ENCODE measurements at places on chromosomes 2 and 18.
A peak's percentile ranks its signal among the peaks of the same experiment; 100 is the strongest.

DNA sequence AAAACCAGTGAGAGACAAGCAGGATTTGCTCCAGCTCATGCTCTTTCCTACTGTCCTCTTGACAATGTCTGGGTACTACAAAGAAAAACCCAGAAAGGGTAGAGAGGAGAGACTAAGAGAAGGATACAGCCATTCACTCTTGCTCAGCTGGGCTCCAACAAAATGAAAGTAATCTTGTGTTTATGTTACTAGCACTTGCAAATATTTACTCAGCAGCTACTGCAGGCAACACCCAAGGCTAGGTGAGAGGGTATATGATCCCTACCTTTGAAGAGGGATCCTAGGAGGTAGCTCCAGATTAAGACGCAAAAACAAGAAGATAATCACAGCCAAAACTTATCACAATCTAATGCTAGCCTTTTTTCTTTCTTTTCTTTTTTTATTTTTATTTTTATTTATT is 329.6 kb upstream of the ACVR2A start:
- DNase-seq, result no peak

DNA sequence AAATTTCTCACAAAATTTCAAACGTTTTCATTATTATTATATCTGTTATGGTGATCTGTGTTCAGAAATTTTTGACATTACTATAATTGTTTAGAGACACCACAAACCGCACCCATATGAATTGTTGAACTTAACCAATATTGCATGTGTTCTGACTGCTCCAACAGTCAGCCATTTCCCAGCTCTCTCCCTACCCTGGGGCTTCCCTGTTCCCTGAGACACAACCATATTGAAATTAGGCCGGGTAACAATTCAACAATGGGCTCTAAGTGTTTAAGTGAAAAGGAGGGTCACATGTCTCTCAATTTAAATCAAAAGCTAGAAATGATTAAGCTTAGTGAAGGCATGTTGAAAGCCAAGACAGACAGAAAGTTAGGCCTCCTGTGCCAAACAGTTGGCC is 424.0 kb downstream of the DSC3 start:
- no peak for DNase-seq

DNA sequence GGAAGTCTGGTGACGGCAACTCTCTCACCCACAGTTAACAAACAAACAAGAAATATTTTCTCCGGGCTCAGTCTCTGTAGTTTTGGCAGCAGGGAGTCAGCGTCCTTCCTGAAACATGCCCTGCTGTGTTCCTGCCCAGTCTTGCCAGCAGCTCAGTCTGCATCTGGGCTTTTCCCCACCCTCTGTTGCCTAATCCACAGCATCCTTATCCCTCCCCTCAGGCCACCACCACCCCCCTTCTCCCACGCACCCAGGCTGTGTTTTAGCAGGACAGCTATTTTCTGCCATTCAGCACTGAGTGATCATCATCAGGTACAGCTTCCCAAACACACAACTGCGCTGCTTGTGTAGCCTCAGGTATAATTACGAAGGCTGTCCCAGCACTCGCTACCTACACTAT is 168.2 kb downstream of the DPP10 start:
- no peak for DNase-seq

DNA sequence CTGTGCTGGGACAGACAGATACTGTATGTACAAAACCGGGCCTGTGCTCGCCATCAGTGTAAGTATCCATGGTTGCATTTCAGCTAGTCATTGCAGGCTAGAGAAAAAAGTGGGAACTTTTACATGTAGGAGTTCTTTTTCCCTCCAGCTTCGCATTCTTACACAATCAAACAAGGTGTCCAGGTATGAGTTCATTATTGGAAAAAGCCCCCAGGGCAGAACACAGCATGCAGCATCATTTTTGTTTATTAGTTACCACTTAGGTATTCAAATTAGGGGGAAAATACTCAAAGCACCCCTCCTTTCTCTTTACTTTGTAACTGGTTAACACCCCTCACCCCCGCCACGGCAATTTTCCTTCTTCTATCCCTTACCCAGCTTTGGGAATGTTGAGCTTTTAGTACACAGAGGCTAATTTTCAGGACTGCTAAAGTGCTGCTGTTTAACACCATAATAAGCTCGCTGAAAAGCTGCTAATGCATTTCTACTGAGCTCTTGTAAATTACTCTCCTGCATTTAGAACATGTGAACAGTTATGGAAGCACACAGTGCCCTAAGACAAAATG is 13.6 kb downstream of the UPP2 start:
- DNase-seq, result no peak

DNA sequence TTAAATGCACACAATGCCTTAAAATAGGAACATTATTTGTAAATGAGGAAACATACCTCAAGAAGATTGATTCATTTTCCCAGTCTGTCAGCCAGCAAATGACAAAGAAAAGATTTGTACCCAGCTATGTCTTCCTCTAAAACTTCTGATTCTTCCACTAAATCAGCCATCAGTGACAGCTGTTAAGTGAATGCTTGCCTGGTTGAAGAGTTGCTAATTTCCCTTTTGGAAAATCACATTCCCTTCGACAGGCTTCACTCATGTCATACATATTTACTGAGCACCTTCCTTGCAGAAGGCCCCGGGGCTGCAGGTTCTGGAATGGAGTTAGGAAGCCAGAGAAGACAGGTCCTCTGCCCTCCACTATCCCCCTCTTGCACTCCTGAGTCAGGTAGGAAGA is 112.0 kb upstream of the SLC66A3 start:
- DNase-seq, result no peak

DNA sequence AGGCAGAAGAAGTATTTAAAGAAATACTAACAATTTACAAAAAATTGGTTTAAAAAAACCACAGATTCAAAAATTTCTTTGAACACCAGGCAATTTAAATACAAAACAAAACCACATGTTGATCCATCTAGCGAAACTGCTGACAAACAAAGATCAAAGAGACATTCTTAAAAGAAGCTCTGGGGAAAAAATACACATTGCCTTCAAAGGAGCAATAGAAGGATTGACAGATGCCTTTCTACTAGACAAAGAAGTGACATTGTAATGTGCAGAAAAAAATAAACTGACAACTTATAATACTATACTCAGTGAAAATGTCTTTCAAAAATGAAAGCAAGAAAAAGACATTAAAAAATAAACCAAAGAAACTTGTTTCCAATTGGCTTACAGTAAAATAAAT is 12.6 kb upstream of the EIF2AK3 start:
- no peak for DNase-seq

GRCh38 chr18:48228301-48228715 is 180.9 kb downstream of the ZBTB7C start:
- peak; percentile 11 for DNase-seq

DNA sequence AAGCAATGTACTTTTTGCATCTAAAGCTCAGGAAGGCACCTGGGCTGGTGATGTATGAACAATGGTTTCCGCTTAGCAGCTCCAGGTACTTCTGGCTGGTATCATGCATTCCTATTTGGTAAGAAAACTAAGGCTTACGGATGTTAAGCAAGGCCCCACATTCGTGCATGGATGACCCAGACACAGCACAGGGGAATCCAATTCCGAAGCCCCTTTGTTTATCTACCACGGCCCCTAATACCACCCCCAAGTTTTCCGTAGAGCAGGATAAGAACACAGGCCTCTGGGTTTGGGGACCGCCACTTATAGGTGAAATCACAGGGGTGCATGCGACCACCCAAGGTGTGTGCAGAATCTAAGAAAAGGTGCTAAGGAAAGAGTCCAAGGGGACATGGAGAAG is 192.1 kb upstream of the ID2 start:
- no peak for DNase-seq

DNA sequence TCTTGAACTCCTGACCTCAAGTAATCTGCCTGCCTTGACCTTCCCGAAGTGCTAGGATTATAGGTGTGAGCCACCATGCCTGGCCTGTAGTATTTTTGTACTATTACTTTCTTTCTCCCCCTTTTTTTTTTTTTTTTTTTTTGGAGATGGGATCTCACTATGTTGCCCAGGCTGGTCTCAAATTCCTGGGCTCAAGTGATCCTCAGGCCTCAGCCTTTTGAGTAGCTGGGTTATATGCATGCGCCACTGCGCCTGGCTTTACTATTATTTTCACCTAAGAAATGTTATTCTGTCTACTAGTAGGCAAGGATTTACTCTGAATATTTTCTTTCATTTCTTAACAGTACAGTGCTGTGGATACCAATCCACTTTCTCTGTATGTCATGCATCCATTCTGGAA is 17.4 kb upstream of the ADGRF3 start:
- no peak for DNase-seq

- no peak for DNase-seq
Observed at GRCh38 chr2:62099523-62100175, 96.3 kb upstream of the B3GNT2 start.

DNA sequence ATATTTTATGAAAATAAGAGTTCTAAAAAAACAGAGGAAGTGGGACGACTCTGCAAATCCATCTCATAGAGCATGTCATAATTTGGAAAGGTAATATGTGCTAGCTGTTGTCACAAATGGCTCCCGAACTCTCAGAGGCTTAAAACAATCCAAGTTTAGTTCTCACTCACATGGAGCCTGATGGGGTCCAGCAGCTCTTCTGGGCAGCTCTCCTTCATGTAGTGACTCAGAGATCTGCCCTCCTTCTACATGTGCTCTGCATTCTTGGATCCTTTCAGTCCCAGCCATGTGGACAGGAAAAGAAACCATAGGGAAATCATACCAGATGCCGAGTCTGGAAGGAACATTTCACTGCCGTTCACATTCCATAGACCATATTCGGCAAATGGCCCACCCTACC is 180.1 kb upstream of the APCDD1 start:
- no peak for DNase-seq

GRCh38 chr2:59276033-59276432 is 1034.9 kb upstream of the FANCL start:
- peak; percentile 7 for DNase-seq

- no peak for DNase-seq
Observed at GRCh38 chr2:168458139-168458538, 2.1 kb downstream of the CERS6 start.

GRCh38 chr18:48929941-48930713 is 20.6 kb downstream of the SMAD7 start:
- no peak for DNase-seq

- DNase-seq, result no peak
Observed at GRCh38 chr2:100876231-100876860, 56.4 kb downstream of the NPAS2 start.

- no peak for DNase-seq
Observed at GRCh38 chr2:23637011-23637778, 252.2 kb downstream of the KLHL29 start.

DNA sequence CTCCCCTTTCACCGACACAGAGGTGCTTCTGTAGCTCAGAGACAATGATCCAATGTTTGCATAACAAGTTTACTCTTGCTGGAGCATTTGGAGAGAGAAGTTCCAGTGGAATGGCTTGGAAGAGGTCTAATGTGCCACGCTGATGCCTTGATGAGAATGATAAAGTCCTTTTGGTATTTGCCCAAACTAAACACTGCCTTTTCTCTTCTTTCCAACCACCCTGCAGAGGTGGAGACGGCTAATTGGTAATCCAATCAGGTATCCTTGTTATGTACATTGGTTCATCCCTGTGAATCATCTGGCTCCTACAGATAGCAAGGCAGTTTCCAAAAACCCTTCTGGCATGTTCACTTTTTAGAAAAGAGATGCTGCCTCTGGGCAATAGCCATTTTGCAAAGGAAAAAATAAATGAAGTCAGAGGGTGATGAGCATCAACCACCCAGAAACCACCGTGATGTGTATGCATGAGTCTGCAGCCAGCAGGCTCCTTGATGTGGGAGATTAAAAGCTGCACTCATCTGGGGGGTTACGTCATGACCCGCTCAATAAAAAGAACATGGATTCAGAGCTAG is 40.6 kb downstream of the KIAA2012 start:
- DNase-seq, result no peak

- peak; percentile 37 for DNase-seq
Observed at GRCh38 chr2:218465987-218466633, 47.2 kb downstream of the VIL1 start.

- no peak for DNase-seq
Observed at GRCh38 chr2:86364894-86365293, 27.5 kb upstream of the REEP1 start.

DNA sequence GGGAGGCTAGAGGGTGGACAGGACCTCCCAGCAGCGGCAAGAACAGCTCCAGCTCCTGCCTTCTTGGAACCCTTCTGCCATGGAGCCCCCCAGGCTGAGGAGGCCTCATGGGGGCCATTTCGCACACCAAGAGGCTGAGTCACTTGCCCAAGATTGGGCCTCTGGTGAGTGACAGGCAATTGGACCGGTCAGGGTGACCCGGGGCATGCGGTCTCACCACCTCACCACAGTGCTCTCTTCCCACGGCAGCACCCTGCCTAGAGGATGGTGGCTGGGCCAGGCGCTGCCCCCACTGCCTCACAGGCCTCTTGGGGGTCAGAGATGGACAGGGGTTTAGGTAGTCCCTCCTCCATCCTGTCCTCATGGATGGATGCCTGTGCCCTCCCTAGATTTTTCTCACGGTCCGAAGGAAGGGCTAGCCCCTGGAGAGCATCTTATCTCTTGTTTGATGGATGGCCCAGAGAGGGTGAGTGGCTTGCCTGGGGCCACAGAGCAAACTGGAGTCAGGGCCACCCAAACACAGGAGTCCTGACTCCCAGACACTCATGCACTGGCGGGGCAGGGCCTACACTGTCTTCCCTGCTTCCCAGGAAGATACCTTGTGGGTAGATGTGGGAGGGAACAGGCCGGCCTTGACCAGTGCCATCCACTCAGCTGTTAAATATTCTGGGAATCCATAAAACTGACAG is 119.2 kb downstream of the INHBB start:
- DNase-seq, result no peak

DNA sequence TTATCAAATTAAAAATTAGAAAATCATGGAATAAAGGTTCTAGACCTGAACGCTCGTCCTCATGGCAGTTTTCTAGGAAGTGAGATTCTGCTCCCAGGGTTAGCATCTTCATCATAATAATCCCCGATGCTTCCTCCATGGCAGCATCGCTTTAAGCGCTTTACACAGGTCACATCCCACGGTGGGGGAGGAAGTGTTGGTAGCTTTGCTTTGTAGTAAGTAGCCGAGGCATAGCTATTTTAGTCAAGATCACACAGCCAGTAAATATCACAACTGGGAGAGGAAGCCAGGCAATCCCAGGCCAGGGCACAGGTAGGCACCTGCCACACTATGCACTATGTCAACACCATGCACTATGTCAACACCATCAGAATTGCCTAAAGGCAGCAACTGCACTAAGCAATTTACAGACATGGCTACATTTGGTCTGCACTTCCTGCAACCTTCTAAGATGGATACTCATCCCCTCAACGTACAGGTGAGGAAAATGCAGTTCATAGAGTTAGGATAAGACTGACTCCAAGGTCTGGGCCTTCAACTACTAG is 205.5 kb downstream of the FBXO15 start:
- no peak for DNase-seq

- no peak for DNase-seq
Observed at GRCh38 chr2:7738596-7738995, 821.4 kb downstream of the RNF144A start.

DNA sequence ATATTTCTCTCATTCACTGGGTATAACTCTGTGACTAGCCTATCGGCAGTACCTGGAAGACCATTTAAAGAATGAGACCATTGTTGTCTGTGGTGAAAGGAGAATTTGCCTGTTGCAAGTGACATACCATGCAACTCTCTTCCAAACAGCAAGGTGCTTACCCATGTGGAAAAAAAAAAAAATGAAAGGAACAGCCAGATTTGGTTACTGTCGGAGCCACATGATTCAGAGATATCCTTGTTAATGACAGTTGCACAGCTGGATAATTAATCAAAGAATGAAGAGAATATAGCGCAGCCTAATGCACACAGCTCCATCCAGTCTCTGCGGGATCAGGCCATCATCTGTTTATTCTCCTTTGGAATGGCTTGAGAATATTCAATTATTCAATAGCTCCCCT is 141.8 kb downstream of the HRH4 start:
- DNase-seq, result no peak

GRCh38 chr18:27723168-27723567 is 453.8 kb downstream of the CDH2 start:
- DNase-seq, result no peak
